ENCODE measurements at places on chromosomes 4 and X.

DNA sequence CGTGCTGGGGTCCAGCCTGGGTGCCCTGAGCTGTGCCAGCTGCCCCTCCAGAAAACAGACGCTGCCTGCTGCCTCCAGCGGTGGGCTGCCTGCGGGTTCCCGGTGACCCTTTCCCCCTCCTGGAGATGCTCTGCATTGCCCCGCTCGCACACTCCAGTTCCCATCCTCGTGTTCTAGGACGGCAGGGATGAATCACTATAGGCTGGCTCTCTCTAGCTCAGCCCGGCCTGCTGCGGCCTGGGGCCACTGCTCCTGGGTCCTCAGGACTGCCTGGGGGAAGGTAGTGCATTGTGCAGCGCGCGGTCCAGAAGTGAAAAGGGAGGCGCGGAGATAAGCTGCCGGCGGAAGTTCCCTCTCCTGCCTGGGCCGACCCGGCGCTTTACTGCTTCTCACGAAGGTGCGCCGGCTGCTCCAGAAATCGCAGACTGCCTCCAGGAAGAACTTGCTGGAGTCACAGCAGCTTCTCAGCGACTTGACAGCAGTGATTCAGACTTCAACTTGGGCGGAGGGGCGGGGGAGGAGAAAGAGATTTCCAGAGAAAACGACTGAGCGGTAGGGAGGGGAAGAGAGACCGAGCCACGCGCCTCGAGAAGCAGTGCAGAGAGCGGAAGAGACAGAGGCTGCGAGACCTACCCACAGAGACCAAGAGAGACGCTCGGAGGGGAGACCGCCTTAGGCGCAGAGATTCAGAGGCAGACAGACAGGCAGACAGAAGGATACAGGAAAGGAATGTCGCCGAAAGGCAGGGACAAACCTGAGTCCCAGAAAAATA, 6.7 kb upstream of the MSX1 start:
- DNase-seq, result no peak

DNA sequence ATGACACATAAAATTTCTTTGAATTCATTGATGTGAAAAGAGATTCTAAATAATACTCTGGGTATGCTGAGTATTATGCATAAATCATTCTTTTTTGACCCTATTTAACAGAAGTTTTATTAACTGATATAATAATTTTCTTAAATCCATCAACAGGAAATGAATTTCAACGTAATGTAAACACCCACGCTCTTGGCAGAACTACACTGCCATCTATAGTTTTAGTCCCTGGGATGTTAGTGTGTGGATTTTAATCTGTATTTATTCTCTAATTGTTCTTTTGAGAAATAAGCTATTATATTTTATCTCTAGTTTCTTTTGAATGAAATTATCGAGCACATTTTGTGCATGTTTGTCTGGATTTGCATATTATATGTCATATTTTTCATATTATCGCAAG, 666.8 kb upstream of the NDST4 start:
- no peak for DNase-seq

- DNase-seq, result no peak
Measured at GRCh38 chrX:133323431-133323830, 91.9 kb downstream of the GPC4 start.

- DNase-seq, result no peak
Measured at GRCh38 chr4:55125763-55126541, 557 bp upstream of the KDR start.
